ENCODE measurements at places on chromosomes 3 and 15. TPM values are rescaled to one million over a fixed set of nuclear protein-coding genes. Genes with fewer than 3 reads are reported as not detected.

Gene CLDN18
- total RNA-seq = not detected

DNA sequence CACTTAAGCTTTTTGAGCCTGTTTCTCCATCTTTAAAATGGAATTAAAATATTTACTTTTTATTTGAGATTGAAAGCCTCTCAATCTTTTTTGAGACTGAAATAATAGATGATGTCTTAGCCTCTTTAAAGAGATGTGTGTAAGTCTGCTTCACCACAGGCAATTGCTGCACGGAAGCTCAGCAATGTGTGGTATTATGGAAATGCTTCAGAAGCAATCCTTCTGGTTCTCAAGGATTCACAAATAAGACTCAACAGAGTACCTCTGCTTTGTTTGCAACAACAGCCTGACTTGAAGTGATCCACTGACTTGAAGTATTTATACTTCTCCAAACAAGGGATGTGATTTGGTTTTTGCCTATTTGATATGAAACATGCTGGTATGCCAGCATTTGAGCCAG is 332.0 kb upstream of the RASGRP1 start:
- no peaks in the 10 kb centered on the region for H3K27me3 ChIP-seq
- H3K36me3 ChIP-seq = no peaks in the 10 kb centered on the region
- H3K4me3 ChIP-seq = no peak overlapping the region
- DNase-seq = no peak
- H3K27ac ChIP-seq = no peak overlapping the region

Gene SMCO1
- total RNA-seq = not detected

- DNase-seq = no peak
- no peaks in the 10 kb centered on the region for H3K27me3 ChIP-seq
- H3K27ac ChIP-seq = peak overlapping the region; percentile 47
- peaks cover 53% of the 10 kb centered on the region for H3K4me1 ChIP-seq
- H3K36me3 ChIP-seq = no peaks in the 10 kb centered on the region
- H3K4me3 ChIP-seq = no peak overlapping the region
Observed at GRCh38 chr3:122006267-122006666, 15.8 kb downstream of the ILDR1 start.

Gene ATP13A5
- total RNA-seq = not detected

Gene PRSS50
- total RNA-seq = not detected

Gene PROS1
- total RNA-seq = not detected

DNA sequence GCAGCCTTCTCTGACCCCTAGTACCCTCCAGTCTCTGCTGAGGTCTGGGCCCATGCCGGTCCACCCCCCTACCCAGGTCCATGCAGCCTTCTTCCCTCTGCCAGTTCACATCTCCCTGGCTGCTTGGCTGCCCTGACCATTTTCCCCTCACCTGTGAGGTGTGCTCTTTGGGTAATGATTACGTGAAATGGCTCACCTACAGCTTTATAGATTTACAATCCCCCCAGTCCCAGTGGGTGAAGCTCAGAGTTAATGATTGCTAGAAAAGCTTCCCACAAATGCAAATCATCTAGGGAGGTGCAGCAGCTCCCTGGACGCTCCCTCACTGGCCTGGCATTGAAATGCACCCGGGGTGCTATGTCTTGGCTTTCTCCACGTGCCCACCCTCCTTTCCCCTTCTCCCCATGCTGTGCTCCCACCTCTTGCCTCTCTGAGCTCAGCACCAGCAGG is 18.7 kb downstream of the PAQR5 start:
- H3K27ac ChIP-seq = no peak overlapping the region
- H3K27me3 ChIP-seq = peaks cover 13% of the 10 kb centered on the region
- DNase-seq = no peak
- no peaks in the 10 kb centered on the region for H3K36me3 ChIP-seq
- no peak overlapping the region for H3K4me3 ChIP-seq
- H3K4me1 ChIP-seq = peaks cover 3% of the 10 kb centered on the region

Gene GTF2E1
- 22.1 TPM for total RNA-seq

GRCh38 chr3:154745929-154746328 is 315.9 kb upstream of the GPR149 start:
- H3K27ac ChIP-seq = no peak overlapping the region
- DNase-seq = no peak
- no peak overlapping the region for H3K4me3 ChIP-seq
- no peaks in the 10 kb centered on the region for H3K27me3 ChIP-seq

GRCh38 chr3:2958551-2958950 is 151.6 kb downstream of the IL5RA start:
- peaks cover 8% of the 10 kb centered on the region for H3K27me3 ChIP-seq
- H3K36me3 ChIP-seq = no peaks in the 10 kb centered on the region

Gene TNNC1
- not detected for total RNA-seq

Gene CHRNA7
- not detected for total RNA-seq

Gene RTP3
- total RNA-seq = not detected

DNA sequence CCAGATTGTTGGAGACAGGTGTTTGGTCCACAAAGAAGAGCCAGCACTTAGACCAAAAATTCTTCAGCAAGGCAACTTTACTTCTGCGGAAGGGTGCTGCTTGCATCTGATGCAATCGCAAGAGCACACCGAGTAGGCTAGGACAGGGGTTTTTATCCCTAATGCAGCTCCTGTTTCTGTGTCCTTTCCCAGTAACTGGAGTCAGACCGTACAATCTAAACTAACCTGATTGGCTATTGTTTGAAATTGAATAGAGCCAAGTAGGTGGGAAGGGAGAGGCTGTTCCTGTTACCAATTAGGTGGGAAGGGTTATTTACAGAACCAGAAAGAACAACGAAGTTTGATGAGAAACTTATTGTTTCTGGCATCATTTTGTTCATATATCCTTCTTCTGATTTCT is 77.6 kb downstream of the CHCHD4 start:
- DNase-seq = no peak
- H3K27ac ChIP-seq = no peak overlapping the region
- no peaks in the 10 kb centered on the region for H3K36me3 ChIP-seq
- no peak overlapping the region for H3K4me3 ChIP-seq
- peaks cover 34% of the 10 kb centered on the region for H3K27me3 ChIP-seq
- H3K4me1 ChIP-seq = no peaks in the 10 kb centered on the region

DNA sequence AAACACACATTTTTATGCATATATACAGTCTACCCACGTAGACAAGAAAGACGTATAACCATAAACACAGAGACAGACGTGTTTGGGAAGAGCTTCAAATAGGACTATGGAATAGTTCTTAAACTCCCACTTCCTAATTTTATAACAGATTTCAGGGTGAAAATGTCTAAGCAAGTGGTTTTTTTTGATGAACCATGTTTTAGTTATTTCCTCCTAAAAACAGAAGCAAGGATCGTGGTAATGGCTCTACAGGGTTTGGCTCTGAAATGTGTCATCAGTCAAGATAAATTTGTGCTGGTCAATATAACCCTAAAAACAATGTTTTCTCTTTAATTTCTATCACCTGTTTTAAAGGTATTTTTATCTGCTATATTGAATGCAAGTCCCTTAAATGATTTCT is 58.2 kb downstream of the FMN1 start:
- no peaks in the 10 kb centered on the region for H3K4me1 ChIP-seq
- no peak overlapping the region for H3K27ac ChIP-seq
- H3K4me3 ChIP-seq = no peak overlapping the region
- DNase-seq = no peak

DNA sequence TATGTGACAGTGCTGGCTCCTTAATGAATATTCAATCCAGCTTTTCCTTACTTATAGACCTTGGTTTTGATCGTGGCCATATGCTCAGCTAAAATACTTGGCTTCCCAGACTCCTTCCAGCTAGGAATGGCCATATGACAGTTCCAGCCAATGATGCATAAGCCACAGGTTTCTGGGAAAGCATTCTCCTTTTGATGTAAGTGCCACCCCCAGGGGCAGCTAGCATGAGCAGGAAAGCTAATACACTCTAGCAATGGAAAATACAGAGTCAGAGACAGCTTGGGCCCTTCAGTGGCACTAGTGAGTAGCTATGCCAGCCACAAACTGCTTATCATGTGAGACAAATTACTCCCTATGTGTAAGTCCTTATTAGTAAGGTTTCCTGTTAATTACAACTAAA is 26.7 kb downstream of the TBC1D2B start:
- H3K4me1 ChIP-seq = peaks cover 61% of the 10 kb centered on the region
- no peak overlapping the region for H3K27ac ChIP-seq
- H3K36me3 ChIP-seq = peaks cover 20% of the 10 kb centered on the region
- no peak for DNase-seq

Gene MUC13
- not detected for total RNA-seq

- H3K27me3 ChIP-seq = no peaks in the 10 kb centered on the region
- H3K27ac ChIP-seq = peak overlapping the region; percentile 4
- H3K36me3 ChIP-seq = peaks cover 81% of the 10 kb centered on the region
- H3K4me1 ChIP-seq = peaks cover 3% of the 10 kb centered on the region
Observed at GRCh38 chr15:65460741-65461347, 38.1 kb upstream of the IGDCC4 start.

Gene ELL3
- 95.5 TPM for total RNA-seq

Gene GCNT3
- total RNA-seq = not detected

Gene GASK1A
- not detected for total RNA-seq

GRCh38 chr3:194045289-194045688 is 90.7 kb upstream of the HES1 start:
- no peak overlapping the region for H3K4me3 ChIP-seq
- no peak overlapping the region for H3K27ac ChIP-seq
- peaks cover 27% of the 10 kb centered on the region for H3K4me1 ChIP-seq

DNA sequence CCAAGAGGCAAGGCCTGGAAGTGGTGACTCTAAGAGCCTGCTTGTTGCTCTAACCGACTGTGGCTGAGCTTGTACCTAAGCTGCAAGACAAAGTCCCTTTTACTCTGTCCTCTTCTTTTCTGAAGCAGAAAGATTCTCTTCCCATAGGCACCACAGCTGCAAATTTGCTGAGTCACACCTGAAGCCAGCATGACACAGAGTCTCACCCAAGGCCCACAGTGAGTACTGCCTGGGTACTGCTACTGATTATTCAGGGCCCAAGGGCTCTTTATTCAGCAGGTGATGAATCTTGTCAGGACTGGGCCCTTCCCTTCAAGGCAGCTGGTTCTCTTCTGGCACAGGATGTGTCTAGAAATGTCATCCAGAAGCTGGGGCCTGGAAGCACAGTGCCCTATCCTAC is 18.9 kb upstream of the TIGIT start:
- H3K4me3 ChIP-seq = no peak overlapping the region
- H3K27ac ChIP-seq = no peak overlapping the region
- DNase-seq = no peak
- H3K4me1 ChIP-seq = no peaks in the 10 kb centered on the region
- no peaks in the 10 kb centered on the region for H3K27me3 ChIP-seq

Gene CORO2B
- total RNA-seq = 1.0 TPM

GRCh38 chr3:176051766-176052165 is 1145.5 kb downstream of the TBL1XR1 start:
- H3K4me3 ChIP-seq = no peak overlapping the region
- no peak overlapping the region for H3K27ac ChIP-seq
- H3K36me3 ChIP-seq = no peaks in the 10 kb centered on the region
- no peaks in the 10 kb centered on the region for H3K27me3 ChIP-seq
- H3K4me1 ChIP-seq = no peaks in the 10 kb centered on the region

Gene RAD51
- total RNA-seq = 4.1 TPM

DNA sequence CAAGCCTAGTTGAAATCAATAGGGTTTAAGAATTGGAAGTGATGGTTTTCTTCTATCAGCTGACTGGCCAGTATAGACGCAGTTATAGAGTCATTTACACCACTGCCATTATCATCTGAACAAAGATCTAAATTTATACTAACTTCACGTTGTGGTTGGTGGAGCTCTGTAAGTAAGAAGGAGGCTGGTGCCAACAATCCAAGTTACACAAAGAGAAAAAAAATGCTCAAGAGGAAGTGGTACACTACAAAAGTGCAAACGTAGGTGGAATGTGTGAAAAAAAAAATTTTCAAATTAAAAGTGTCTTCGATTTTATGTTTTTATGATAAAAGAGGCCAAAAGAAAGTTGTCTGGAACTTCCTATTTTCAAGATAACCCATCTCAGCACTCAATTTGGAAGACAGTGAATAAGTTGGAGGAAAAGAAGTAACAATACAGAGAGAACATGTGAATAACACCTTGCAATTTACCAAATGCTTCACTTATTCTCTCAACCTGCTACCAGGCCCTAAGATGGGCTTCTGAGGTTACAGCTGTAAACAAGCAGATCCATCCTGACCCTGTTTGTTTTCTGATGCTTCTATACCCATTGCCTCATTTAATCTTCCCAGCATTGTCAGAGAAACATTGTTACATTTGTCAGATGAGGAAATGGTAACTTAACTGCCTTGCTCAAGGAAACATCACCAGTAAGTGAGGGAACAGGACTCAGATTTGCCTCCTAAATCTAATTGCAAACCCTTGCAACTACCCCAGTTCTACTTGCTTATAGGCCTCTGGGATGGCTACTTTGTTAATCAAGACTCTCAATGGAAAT is 12.0 kb upstream of the TASOR start:
- no peak overlapping the region for H3K4me3 ChIP-seq
- H3K27ac ChIP-seq = no peak overlapping the region
- H3K36me3 ChIP-seq = no peaks in the 10 kb centered on the region
- peaks cover 31% of the 10 kb centered on the region for H3K4me1 ChIP-seq
- no peaks in the 10 kb centered on the region for H3K27me3 ChIP-seq

Gene ST3GAL6
- not detected for total RNA-seq

- no peak overlapping the region for H3K27ac ChIP-seq
- DNase-seq = no peak
- no peaks in the 10 kb centered on the region for H3K4me1 ChIP-seq
- no peak overlapping the region for H3K4me3 ChIP-seq
Observed at GRCh38 chr3:42226470-42227425, 39.2 kb downstream of the CCK start.

Gene MEF2A
- 75.7 TPM for total RNA-seq

Gene GPR87
- not detected for total RNA-seq

GRCh38 chr3:42179110-42179725 is 86.8 kb downstream of the CCK start:
- no peak overlapping the region for H3K4me3 ChIP-seq
- no peak for DNase-seq
- peak overlapping the region; percentile 27 for H3K27ac ChIP-seq
- H3K36me3 ChIP-seq = peaks cover 45% of the 10 kb centered on the region
